ENCODE measurements at places on chromosomes 16 and 17.

- no peak for DNase-seq
These were observed 5.8 kb downstream of the MARVELD3 start for GRCh38 chr16:71631776-71632175.

DNA sequence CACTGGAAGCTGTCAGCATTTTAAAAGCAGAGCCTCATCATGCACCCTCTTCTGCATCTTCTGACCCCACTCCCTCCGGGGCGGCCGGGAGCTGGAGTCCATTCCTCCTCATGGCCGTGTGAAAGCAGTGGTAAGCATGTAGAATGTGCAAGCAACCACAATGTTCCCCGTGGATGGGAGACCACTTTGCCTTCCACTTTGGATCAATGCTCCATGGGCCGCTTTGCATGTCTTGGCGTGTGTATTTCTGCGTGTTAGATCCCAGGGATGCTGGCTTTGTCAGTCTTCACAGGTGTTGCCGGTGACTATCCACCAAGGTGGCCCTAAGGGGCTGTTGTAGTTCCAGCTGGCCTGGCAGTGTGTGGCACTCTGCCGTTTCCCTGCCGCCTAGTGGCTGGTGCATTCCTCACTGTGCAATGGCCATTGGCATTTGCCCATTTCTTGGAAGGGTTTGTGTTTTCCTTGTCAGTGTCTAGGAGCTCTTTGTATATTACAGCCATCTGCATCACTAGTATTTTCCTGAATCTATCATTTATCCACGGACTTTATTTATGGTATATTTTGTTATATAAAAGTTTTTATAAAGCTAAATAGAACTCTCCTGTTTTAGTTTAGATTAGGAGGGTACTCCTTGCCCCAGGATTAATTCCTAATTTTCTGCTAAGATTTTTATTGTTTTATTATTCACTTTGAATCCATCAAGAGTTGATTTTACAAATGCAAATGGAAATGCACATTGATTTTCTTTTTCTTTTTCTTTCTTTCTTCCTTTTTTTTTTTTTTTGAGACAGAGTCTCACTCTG lies 5.8 kb upstream of the ALDH3A1 start:
- DNase-seq: no peak

DNA sequence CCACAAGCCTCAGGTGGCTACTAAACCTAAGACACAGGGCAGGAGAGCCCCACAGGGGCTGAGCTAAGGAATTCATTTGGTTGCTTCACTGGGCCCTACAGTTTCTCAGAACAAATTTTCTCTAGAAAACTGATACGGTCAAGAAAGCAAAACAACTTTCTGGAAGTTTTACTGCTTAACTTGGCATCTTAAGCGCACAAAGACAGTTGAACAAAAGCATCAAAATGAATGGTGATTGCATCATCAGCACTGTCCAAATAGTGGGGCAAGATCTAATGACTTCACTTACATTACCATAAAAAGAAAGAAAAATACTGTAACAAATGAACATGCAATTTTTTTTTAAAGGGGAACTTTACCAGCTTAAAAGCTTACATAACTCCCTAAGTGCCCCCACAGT lies 47.6 kb downstream of the XPO6 start:
- no peak for DNase-seq

GRCh38 chr17:75777296-75777922 lies 7.2 kb upstream of the UNK start:
- no peak for DNase-seq

Measured in CD4-positive, alpha-beta T cell treated with Interleukin-2 at 100 ng/mL for 4 hours (primary cell).